ENCODE measurements at places on chromosomes 3 and 15.

DNA sequence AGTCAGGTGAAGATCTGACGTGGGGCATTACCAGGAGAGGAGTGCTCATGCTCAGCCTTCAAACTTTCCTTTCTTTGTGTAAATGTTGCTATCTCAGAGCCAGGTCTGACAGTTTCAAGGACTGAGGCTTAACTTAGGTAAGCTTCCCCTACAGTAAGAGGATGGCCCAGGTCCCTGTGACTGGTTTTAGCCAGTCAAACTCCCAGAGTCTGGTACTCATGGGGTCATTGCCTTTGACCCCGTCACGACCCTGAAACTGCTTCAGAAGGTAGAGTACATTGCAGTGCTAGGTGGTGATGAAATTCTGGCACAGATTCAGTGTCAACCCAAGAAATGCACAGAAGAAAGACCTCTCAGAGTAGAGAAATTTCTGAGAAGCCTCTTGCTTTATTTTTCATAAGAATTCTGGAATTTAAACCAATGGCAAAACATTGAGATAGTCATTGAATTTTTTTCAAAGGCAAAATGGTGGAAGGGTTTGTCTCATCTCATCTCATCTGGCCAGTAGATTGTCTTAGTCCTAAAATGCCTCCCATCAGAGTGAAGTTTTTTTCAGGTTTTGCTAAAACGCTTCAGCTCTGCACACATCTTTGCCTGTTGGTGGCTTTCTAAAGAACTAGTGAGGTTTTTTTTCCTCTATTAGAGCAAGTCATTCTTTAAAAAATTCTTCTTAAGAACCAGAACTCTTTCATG, 23.1 kb downstream of the ZBTB38 start:
- DNase-seq, result no peak

DNA sequence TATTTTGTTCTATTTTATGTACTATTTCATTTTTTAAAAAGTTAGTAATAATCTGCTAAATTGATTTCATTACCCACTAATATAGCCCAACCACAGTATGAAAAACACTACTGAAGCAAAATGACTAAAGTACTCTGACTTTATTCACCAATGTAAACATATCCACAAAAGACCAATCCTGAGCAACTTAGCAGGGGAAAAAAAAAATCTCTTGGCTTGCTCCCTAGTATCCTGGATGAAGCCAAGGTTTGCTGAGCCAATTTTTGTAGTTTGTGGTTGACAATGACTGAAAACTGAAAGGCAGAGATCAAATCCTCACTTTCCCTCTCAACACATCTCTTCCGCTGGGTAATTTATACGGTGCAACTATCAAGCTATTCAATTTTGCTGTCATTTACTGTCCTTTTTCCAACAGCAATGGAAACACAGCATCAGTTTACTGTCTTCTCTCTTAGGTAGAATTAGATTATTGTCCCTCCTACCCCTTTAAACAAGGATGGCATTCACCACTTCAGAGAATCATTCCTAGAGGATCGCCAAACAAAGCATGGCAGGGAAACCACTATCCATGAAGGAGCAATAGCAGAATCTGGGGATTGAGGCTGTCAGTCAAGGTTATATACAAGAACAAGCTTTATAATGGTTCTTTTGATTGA, 149.7 kb downstream of the THRB start:
- DNase-seq, result no peak

DNA sequence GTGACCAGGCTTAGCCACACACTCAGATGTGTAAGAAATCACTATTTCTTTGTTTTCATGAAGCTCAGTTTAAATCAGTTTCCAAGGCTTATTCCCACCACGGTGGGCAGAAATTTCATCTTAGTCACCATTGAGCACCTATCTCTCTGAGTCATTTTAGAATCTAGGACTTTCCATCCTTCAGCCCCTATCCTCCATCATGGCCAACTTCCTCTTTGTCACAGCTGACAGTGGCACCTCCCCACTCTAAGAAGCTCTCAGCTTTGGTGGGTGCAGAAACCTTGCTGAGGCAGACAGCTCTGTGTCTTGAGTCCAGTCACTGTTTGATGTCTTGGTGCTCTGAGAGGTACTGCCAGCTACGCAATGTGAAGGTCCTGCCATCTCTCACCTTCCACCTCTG, 32.9 kb downstream of the SNTN start:
- no peak for DNase-seq

DNA sequence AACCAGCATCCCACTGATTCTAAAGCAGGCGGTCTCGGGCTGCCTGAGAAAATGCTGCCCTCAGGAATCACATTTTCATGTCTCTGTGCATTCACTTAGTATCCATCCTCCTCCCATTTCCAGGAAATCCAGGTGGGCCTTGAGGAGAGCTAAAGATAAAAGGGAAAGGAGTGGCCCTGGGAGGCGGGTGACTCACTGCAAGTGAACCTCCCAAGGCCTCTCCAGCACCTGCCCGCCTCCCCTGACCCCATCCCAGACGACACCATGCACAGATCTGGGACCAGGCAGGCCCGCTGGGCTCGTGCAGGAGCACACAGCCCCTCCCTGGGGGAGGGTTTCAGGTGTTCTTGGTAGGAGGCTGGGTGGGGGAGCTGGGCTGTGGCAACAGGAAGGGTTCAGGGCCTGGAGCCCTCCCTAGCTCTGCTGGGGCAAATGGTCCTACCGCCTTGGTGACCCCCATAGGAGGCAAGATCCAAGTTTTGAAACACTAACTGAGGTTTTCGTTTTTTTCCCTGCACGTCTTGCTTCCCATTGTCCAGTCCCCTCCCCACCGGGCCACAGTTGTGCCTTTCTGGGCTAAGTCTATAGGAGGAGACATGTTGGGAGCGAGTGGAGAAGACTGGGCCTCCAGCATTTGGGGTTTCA, 22.2 kb downstream of the MELTF start:
- no peak for DNase-seq

DNA sequence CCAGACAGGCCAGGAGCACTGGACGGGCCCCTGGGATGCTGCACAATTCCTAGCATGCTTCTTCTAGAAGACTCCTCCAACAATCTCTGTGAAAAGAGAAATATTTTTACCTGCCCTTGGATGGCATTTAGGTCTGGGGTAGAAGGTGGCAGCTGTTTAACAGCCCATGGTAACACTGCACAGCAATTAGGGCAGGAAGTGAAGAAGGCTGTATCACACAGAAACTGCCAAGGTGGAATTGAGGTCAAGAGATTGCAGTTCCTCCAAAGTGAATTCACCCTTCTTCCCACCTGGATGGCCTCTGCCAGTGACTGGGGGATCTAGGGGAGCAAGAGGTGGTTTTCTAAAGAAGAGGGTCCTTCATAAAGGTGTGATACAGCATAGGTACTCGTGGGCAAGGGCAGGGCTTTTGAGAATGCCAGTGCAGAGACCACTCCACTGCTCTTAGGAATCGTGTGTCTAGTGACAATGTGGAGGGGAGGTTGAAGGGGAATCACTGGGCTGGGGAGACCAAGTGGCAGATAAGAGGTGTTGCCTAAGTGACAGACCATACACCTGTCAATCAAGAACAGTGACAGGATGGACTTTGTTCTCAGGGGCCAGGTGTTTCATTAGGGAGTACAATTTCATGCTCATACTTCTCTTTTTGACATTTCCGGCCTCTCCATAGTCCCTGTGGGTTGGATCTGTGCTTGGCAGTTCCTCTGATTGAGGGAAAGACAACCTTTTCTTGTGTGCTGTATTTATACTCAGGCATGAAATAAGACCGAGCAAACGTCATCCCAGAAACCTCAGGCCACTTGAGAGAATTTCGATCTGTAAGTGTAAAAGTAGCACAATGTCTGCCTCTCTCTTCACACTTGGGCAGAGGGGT, 83.5 kb upstream of the BCL6 start:
- DNase-seq, result no peak

DNA sequence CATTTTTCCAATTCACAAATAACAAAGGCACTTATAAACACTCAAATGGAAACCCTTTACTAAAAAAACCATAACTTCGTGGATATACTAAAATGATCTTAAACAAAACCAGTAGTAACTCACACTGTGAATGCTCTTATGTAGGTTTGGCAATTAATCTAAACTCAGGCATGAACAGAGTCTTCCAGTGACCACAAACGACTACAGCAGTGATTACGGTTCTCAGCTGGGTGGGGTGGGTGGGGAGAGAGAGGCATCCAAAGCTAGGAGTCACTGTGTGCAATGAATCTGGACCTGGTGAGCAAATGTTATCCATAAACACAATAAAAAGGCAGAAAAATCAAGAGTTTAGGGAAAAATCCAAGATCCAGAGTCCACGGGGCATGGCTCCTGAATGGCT, 21.3 kb downstream of the SLC12A8 start:
- no peak for DNase-seq

- DNase-seq, result no peak
These were observed 39.5 kb downstream of the EIF4E3 start for GRCh38 chr3:71685686-71686085.

GRCh38 chr3:43317461-43318316, 31.3 kb downstream of the SNRK start:
- DNase-seq, result no peak

DNA sequence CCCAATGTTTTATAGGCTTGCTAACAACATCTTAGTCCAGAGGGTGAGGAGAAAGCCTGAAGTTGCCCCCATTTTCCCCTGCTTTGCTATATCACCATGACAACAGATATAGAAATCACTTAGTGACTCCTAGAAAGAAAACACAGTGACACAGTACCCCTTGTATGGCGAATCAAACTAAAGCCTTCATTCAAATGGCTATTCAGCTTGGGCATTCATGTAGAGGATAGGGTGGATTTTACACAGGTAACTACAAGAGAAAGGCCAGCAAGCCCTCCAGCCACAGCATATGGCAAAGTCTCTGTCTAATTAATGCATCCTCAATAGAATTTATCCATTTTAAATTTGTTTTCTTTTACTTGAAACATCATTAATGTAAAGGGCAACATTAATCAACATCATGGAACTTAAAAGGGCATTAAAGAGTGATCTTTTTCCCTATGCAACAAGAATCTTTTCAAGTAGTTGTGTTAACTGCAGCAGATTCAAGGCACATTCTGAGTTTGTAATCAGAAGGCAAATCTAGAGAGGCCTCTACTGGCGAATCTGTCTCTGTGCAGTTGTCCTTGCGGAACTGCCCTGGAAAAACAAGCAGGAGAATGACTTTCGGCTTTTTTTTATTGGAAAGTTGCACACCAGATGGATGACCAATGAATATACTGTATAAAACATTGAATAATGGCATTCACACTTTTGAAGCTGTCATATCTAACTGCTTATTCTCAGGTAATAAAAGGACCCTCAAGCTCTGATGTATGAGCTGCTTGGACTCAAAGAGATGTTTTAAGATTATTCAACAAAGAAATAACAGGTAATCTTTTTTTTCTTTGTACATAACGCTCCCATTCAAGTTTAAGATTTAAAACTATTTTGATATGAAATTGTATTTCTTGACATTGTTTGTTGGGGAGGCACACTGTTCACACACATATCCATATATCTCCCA, 621.7 kb upstream of the AGTR1 start:
- peak; percentile 1 for DNase-seq
